ENCODE measurements at places on chromosomes 13 and 19.

DNA sequence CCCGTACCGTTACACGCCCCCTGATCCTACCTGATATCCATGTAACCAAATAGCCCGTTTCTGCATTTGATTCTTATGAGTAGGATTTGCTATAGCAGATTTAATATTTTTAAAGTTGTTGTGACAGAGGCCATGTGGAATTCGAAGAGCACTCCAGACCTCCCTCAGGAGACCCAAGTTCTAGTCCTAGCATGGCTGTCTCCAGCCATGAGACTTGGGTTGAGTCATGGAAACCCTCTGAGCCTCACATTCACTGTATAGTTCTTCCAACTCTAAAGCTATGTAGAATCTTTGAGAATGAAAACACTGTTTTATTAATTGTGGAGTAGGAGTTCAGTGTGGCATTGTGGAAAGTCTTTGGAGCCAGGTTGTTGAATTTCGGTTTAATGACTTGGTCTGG is 8.0 kb upstream of the GPR183 start:
- no peak for DNase-seq

GRCh38 chr19:33089010-33089409 is 8.0 kb downstream of the GPATCH1 start:
- no peak for DNase-seq

DNA sequence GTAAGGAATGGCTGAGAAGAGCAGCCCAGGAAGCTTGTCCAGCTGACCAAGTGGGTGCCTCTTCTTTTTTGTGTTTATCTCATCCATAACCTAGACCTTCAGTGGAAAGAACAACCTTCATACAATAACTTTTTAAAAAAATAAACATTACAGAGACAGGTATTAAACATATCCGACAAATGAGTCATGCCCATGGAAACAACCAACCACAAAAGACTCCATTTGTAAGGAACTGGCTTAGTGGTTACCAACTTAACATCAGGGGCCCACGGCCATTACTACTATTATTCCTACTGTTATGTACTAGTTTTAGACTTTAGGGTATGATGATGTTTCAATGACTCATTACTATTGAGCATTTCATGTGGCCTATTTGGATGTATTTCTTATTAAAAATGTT is 191.7 kb upstream of the SERP2 start:
- no peak for DNase-seq

GRCh38 chr13:99265821-99266426 is 7.7 kb upstream of the GPR18 start:
- DNase-seq: no peak

GRCh38 chr19:50745221-50745620 is 22.1 kb downstream of the CLEC11A start:
- no peak for DNase-seq

- DNase-seq: no peak
Observed at GRCh38 chr19:18440415-18440877, 2.5 kb upstream of the ISYNA1 start.

DNA sequence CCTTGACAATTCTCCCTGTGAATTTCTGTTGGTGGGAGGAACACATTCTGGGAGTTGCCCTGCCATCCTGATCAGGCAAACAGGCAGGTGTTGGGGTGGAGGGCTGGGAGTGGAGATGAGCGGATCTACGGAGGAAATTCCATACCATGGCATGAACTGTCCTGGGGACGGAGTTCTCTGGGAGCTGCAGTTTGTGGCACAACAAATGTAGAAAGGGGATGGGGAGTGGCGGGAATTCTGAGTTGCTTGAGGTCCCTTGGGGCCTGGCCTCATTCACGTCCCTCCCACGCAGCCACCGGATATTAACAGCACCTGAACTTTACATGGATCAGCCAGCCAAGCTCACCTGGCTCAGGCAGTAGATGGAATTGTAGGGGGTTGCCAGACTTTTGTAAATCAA is 70.0 kb downstream of the CHST8 start:
- no peak for DNase-seq

GRCh38 chr19:55479451-55480230 is 3.2 kb downstream of the ZNF628 start:
- DNase-seq: no peak

GRCh38 chr19:38025909-38026307 is 118.9 kb downstream of the SIPA1L3 start:
- DNase-seq: no peak

- no peak for DNase-seq
Observed at GRCh38 chr19:11578258-11579142, 1.1 kb upstream of the ACP5 start.

- no peak for DNase-seq
Observed at GRCh38 chr13:43558326-43558725, 228.4 kb downstream of the ENOX1 start.

- DNase-seq: no peak
Observed at GRCh38 chr19:33706631-33707030, 84.9 kb downstream of the CHST8 start.

DNA sequence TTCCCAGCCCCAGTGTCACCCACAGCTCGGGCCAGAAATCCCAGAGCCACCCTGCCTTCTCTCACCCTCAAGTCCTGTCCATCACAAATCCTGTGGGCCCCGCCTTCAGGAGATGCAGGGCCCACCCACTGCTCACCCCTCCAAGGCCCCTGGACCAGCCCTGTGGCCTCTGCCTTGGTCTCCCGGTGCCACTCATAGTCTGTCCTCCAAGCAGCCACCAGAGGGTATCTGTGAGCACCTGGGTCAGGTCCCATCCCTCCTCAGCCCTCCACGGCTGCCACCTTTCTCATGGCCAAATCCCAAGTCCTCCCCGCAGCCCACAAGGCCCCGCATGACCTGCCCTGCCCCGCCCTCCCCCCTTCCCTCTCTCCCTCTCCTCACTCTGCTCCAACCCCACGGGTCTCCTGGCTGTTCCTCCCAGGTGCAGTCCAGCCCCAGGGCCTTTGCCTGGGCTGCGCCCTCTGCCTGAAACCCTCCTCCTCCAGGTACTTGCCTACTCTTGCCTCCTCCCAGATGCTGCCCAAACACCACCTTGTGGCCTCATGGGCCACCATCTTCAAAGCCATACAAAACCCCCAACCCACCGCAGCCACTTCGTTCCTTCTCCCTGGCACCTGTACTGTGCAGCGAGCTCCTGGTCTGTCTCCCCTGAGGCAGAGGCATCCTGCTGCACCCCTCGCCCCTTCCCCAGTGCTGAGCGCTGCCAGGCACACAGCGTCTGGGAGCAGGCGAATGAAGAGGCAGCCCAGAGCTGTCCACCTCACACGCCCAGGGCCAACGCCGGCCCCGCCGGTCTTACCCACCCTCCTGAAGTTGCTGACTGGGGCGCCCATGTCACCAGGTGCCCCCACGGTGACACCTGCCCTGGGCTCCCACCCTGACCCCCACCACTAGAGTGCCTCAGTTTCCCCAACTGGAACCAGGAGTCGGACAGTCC is 13.2 kb upstream of the UQCR11 start:
- no peak for DNase-seq

DNA sequence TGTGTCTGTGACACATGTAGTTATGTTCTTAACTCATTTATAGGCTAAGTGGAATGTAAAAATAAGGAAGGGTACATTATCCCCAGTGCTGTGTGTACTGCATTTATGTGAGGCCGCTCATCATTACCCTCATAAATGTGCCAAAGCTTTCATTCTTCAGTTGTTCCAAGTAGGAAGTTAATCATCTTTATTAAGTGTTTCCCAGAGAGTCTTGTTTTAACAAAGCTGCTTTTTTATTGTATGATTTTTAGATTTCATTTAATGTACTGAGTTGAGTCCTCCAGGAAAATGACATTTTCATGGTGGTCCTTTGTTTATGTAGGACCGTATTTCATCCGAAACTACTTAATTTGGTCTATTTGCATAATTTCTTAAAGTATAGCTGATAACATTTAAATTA is 379.8 kb downstream of the DLEU7 start:
- no peak for DNase-seq

- no peak for DNase-seq
Observed at GRCh38 chr13:103731959-103732358, 665.7 kb upstream of the SLC10A2 start.

GRCh38 chr13:28557725-28558520 is 63.0 kb upstream of the FLT1 start:
- no peak for DNase-seq

DNA sequence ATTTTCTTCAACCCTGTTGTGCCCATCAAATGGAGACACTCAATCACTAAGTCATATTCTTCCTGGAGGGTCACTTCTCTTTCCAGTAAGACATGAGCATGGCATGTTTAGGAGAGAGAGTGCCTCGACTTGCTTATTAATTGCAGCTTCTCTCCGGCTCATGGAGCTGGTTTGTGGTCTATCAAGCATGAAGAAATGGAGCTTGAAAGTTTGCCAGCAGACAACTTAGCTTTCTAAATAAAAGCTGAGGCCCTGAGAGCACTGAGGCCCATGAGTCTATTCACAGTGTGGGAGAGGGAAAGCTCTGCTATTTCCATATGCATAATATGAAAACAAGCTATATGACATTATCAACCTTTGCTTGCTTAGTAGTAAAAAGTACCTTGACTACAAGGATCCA is 378.5 kb downstream of the FGF9 start:
- no peak for DNase-seq

GRCh38 chr19:28358633-28359032 is 854.3 kb downstream of the UQCRFS1 start:
- DNase-seq: no peak

- DNase-seq: no peak
Observed at GRCh38 chr13:113489171-113489548, 1.4 kb downstream of the DCUN1D2 start.

DNA sequence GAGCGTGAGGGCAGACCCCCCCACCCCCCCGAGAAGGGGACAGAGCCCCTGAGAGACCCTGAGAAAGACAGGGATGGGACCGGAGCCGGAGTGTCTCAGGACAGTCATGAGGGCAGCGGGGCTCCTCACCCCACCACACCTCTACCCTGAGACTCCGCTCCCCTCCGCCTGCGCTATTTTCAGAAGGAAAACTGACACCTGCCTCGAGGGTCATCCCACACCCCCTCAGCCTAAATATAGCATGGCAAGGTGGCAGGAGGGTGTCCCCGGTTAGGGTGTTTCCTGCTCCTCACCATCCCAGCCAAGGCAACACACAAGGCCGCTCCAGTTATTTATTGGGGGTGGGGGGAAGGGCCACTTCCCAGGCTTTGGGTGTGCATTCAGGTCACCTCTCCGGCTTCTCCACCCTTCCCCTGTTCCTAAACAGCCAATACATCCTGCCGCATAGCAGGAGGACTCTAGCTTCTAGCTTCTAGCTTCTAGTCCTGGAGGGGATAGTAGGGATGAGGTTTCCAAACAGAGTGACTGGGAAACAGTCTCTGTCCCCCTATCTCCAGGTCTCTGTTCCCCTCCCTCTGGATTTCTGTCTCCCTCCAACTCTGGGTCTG is 1.4 kb upstream of the NTF4 start:
- no peak for DNase-seq

- no peak for DNase-seq
Observed at GRCh38 chr13:96072392-96072791, 17.5 kb upstream of the HS6ST3 start.

All from stimulated activated CD4-positive, alpha-beta T cell treated with anti-CD3 and anti-CD28 coated beads, TNF-alpha, amount 100 ng/mL, for 1 hour (primary cell).